ENCODE measurements at places on chromosomes 2 and 18.

- DNase-seq, result no peak
Observed at GRCh38 chr2:150133623-150134022, 353.8 kb downstream of the RND3 start.

DNA sequence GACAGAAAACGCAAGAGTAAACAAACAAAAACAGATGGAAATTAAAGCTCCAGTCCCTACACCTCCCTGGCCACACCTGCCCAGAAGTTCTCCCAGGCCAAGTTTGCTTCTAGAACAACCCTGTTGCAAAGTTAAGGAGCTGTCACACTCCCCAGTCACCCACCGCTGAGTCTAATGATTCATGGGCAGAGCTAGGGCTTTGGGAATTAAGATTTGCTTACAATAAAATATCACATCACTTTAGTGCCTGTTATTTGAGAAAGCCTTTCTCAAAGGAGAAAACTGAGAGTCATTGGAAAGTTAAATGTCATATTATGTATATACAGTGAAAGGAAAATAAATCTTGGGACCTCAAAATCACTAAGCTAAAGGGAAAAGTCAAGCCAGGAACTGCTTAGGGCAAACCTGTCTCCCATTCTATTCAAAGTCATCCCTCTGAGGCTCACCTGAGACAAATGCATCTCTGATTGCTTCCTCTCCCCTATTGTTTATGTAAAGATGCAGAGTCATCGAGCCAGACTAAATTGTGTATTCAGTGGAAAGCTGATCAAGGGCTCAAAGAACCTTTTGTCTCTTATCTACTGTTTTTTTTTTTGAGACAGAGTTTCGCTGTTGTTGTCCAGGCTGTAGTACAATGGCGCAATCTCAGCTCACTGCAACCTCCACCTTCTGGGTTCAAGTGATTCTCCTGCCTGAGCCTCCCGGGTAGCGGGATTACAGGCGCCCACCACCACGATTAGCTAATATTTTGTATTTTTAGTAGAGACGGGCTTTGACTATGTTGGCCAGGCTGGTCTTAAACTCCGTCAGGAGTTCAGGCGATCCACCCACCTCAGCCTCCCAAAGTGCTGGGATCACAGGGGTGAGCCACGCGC, 2.8 kb downstream of the CRYGB start:
- no peak for DNase-seq

- peak; percentile 27 for DNase-seq
Observed at GRCh38 chr2:221572821-221573429, 821 bp upstream of the EPHA4 start.

- no peak for DNase-seq
Observed at GRCh38 chr2:85792783-85793441, 39.1 kb downstream of the ATOH8 start.

- DNase-seq, result no peak
Observed at GRCh38 chr18:73679941-73680712, 467.5 kb downstream of the FBXO15 start.

DNA sequence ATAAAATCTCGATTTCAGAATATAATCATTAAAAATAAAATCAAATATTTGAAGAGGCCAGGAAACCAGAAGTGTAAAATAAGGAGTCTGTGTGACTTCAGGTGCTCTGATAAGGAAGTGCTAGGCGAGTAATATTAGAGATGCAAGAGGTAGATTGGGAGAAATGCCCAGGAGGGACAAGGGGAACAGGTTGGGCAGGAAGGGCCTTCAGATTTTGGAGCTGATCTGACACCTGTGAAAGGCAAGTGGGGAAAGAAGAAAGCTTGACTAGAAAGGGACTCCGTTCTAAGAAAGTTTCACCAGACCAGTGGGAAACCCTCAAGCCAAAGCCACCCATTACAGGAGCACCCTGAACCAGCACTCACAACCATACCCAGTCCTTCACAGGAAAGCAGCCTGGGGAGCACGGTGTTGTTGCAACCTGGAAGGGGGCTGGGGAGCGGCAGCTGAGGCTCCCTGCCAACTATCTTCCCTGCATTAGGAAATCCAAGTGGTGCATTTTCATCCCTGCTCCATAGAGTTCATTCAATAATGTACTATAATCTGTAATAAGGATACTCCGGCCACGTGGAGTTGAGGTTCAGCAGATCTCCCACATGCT, 57.5 kb upstream of the GREB1L start:
- no peak for DNase-seq

DNA sequence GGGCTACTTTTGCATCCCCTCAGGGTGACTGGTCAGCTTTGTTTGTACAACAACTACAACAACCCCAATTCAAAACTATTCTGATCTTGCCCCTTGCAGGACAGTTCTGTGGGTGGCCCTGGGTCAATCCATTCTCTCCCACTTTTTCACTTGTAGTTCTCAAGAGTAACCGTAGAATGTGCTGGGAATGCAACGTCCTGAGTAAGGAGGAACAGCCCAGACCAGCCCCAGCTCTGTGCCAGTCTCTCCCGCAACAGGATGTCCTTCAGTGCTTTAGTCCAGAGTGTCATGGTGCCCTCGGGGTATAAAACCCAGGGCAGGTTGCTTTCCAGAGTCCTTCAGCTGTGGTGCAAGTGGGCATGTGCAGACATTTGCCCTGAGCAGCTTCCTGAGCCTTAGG, 22.1 kb upstream of the TEX51 start:
- no peak for DNase-seq

GRCh38 chr18:39681061-39681460, 2115.5 kb upstream of the CELF4 start:
- no peak for DNase-seq

DNA sequence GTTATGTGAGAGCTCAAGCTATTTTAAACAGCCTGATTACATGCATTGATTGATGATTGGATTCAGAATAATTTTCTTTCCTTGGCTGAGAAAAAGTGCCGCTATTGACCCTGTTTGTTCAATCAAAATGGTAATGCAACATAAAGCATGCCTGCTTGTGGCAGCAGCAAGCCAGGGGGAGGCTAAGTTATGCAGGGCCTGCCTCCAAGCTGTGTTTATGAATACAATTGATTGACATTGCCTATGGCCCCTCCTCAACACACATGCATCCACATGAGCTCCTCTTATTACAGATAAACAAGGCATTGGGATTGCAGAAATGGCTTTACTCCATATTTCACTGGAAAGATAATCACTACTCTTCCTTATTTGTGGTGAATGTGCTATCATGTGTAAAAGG, 395.6 kb downstream of the TDRD15 start:
- no peak for DNase-seq

DNA sequence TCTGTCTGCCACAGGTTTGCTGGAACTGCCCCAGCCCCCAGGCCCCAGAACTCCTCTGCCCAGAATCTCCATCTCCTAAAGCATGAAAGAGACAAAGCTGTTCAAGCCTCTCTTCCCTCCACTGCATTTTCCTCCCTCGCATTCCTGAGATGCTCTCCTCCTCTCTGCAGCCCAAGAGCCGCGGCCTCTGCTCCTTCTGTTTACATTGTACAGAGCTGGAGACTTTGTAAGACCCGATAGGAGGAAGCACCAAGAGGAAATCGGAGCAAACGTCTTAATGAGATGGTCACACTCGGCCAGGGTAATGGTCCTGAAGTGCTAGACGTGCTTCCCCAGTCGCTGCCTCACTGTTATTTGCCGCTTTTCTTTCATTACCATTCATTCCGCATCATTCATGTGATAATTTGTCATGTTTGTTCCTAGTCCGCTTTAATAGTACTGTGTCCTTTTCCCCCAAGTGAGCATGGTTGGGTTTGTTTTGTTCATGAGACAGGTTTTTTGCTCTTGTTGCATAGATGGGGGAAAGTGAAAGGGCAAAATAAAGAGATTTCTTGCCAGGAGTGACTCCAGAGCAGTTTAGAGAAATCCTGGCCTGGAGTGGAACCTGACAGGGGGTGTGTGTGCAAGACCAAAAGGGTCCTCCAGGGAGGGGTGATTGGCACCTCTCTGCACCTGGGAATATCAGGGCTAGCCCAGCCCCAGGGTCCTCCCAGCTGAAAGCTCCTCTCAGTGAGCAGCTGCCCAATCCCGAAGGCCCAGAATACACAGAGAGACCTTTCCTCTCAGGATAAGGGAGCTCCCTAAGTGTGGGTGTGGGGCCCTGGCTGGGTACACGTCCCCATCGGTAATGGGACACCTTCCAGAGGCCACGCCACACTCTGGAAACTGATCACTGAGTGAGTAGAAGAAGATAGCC, 44.9 kb upstream of the ID2 start:
- no peak for DNase-seq

DNA sequence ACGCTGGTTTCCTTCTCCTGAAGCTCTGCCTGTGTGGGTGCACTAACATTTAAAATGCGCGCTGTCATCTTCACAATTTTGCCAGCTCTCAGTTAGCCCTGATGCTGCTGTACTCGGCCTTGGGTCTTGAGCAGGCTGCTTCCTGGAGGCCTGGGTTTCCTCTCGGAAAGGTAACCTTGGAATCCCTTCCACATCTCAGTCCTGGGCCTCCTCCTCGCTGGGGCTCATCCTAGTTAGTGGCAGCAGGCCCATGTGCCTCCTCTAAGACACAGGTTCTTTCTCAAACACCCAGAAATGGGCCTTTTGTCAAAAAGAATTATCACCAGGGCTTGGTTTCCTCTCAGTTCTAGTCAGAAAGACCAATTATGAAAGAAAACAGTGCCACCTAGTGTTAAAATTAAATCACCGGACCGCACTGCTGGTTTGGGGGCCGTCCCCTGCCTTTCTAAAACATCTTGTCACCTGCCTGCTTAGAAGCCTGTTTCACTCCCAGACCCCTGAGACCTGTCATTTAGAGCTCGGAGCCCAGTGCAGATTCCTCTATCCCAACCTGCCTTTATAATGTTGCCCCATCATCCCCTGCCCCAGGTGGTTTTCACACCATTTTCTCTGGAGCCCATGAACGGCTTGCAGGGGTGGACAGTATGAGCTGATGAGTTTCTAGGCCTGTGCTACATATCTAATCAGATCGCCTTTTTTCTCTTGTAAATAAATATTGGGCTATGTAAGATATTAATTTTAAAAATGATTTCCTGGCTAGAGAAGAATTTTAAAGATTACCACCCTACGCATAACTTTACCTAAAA, 42.4 kb downstream of the HK2 start:
- DNase-seq, result peak; percentile 73

DNA sequence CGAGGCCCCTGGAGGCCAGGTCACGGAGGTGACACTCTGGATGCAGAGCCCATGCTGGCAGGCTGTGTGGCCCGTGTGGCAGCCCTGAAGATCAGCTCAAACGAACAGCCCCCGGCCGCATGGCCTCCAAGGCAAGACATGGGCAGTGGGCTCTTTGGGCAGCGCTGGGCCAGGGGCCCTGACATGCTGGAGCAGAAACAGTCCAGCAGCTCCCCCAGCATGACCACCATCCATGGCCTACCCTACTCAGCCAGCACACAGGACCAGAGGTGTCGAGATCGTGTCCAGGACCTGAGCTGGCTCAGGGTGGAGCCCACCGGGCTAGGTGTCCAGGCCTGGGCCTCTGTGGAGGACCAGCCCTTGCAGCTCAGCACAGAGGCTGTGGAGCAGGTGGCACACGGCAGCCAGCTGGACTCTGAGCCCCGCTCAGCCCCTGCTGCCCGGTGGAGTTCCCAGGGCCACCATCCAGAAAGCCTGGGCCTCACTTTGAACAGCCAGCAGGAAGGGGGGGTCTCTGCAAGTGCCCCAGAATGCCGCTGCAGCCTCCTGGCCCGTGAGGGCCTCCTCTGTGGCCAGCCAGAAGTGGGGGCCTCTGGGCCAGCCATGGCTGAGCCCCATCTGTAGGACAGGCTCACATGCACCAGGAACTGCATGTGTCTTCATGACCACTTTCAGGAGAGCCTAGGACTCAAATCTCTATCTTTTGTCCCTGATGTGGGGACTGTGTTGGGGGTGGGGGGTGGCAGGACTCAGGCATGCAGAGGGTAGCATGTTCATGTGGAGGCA, 8.9 kb downstream of the AMER3 start:
- DNase-seq, result no peak

DNA sequence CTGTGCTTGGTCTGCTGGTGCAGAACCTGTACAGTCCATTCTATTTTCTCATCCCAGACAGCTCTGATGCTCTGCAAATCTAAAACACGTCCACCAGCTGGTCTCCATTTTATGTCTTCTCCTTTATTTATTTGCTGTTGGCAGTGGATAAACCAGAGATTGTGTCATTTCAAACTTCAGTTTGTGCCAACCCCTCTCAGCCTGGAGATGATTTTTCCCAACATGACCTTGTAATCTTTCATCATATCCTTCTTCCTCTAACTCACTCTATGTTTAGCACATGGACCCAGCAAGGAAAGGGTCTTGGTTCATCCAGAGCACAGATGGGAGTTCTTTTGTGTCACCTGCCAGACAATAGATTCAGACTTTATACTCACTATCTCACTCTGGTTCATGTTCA, 273.2 kb downstream of the MTX2 start:
- no peak for DNase-seq

DNA sequence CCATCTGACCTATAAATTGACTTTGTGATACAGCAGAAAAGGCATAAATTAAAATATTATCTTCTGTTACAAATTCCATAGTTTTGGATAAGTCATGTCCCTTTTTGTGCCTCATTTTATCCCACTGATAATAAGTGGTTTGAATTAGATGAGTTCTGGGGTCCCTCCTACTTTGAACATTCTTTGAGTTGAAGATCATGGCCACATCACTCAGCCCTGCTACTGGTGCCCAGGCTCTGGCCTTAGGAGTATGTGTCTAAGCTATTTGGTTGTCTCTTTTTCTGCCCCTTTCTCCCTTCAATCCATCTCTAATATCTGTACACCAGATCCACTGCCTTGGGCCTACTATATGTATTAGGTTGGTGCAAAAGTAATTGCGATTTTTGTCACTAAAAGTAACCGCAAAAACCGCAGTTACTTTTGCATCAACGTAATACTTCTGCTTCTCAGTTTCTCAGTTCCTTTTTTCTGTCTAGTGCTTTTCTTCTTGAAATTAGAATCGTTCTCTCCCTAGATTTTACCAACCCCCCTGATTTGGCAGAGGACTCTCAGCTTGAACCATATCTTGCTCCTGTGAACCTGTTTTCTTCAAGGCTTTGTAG, 362.5 kb upstream of the TNP1 start:
- DNase-seq, result peak; percentile 56

DNA sequence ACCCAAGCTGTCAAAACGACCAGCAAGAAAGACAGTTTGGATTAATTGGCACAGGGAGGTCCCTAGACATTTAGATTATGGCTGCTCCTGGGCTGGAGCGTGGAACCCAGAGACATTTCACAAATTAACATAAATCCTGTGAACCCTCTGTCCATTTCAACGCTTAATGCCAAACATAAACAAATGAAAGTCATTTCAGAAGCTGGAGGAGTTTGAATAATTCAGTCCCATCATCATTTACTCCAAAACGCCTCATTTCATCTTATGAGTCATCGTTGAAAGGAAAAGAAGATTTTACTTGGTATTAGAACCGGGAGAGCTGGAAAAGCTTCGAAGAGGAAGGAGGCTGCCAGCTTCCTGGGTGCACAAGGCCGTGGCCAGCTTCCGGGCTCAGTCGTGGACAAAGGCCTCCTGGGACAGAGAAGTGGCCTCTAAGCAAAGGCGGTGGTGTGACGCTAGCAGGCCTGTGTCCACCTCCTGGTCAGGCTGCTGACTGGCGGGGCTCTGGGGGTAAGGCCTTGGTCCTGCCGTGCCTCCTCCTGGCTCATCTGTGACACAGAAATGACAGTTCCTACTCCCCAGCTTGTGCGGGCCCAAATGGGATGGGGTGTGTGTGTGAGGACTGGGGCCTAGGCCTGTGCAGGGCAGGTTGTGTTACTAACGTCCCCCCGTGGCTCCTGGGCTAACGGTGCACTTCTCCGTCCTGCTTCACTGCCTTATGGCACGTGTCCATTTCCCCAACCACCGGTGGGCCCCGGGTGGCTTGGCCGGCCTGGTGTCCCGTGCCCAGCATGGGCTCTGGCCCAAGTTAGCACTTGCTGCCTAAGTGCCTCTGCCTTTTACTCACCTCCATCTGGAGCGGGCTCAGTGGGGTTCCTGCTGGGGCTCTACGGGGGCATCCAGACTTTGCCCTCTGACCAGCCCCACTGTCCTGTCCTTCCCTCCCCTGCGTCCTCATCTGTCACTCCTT, 71.6 kb downstream of the RRM2 start:
- no peak for DNase-seq

All from hematopoietic multipotent progenitor cell treated with erythropoietin and hydrocortisone succinate and interleukin-3 and kit ligand, for 8 days (in vitro differentiated cells).